ENCODE measurements at places on chromosomes 12 and 14.

DNA sequence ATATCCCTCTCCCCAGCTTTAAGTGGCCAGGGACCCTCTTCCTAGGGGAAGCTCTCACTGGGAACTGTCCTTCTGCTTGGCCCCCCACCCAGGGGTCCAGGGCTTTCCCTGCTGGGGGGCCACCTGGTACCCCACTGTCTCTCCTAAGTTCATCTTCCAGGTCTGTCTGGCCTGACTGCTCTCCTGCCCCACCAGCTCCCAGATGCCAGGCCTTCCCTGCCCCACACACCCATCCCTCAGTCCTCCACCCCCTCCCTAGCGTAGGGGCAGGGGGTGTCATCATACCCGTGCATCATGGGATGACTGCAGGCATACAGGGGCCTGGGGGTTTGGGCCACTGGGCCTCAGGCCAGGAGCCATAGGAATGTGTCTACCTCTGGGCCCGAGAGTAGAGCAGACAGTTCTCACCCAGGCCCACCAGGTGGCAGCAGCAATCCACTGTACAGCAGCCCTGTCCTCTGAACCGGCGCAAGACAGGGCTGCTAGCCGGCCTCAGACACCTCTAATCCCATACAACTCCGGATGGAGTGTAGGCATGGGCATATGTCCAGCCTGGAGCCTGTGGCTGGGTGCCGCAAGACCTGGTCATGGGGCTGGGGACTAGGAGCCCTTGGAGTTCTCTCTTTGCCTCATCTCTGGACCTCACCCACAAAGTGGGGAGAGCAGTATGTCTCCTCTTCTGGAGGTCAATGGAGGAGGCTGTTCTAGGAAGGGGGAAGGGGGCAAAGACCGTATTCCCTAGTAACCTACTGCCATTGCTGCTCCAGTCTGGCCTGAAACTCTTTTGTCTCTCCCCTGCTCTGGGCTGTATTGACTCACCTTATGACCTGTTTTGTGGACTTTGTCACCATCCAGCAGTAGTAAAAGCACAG lies 10.0 kb upstream of the SMARCD1 start:
- DNase-seq, result peak; percentile 94

DNA sequence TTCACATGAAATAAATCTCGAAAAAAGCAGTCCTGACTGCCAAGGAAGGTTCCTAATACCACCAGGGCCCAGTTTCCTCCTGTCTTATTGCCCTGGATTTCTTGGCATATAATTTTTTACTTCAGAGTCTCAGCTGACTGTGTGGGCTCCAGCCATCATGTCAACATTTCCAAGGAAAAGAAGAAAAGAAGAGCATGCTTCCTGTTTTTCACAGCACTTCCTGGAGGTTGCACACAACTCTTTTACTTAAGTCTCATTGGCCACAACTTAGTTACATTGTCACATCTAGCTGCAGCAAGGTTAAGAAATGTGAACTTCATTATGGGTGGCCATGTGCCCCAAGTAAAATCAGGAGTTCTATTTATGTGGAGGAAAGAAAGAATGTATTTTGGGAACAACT lies 24.3 kb downstream of the DACT1 start:
- no peak for DNase-seq

DNA sequence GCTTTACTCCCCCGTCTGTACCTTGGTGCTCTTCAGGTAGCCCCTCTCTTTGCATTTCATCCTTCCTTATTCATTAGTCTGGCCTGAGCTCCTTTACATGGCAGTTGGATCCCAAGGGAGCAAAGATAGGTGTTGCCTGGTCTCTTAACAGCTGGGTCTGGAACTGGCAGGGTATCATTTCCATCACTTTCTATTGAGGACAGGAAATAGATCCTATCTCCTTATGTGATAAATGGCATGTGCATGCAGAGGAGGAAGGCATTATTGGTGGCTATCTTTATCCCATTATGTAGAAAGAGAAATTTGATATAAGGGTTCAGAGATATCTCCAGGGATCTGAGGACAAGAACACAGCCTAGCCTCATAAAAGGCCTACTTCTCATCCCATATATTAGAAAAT lies 54.6 kb upstream of the OAS1 start:
- DNase-seq, result no peak

DNA sequence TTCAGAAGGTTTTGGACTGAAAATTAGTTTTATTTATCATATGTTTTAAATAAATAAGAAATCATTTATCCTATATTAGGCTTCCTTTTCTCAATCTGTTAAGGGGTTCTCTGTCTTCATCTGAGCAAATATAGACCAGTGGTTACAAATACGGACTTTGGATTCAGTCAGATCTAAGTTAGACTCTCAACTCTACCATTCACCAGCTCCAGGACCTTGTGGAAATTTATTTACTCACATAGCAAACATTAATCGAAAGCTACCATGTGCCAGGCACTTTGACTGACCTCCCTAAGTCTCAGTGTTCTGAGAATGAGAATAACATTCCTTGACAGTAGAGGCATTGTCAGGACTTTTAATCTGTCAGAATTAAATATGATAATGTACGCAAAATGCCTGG lies 22.3 kb downstream of the KCNK10 start:
- DNase-seq, result no peak

GRCh38 chr14:50666772-50667683 lies 1.1 kb downstream of the SAV1 start:
- DNase-seq, result peak; percentile 50

DNA sequence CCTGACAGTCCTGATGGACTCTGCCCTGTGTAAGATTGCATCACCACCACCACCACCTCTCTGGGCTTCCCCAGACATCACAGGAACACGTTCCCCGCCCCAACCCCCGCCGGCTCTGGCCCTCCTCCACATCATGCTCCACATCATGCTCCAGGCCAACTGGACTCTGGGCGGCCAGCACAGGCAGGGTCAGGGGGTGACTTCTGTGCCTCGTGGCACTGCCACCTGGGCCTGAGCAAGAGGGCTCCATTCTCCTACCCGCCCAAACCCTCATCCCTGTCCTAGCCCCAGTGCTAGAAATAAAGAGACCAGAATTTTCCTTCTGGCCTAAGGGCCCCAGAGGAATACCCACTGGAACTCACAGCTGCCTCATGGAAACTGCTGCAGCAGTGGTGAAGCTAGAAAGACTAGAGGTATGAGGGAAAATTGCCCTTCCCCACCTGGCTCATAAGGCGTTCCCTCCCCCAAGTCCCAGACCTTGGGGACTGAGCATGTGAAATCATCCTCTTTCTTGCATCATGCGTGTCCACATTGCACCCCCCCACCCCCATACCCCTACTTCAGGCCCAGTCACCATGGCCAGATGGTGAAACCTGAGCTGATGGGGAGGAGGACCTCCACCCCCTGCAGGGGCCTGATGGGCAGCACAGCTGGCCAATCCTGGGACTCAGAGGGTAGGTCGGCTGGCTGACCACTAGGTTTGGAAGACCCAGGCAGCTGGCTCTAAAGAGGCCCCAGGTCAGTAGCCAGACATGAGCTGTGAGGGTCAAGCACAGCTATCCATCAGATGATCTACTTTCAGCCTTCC lies at the start of gene INHBE:
INHBE (plus strand) TSS at position 742 of the 808 bp plus-strand sequence. CDS start 230 bp downstream, outside the sequence.
- no peak for DNase-seq

GRCh38 chr12:120060196-120060595 lies 56.4 kb downstream of the RAB35 start:
- no peak for DNase-seq

- no peak for DNase-seq
These were observed 113.0 kb downstream of the DYRK2 start for GRCh38 chr12:67761566-67761965.

- DNase-seq, result no peak
These were observed 22.4 kb downstream of the SOCS2 start for GRCh38 chr12:93594766-93595311.

DNA sequence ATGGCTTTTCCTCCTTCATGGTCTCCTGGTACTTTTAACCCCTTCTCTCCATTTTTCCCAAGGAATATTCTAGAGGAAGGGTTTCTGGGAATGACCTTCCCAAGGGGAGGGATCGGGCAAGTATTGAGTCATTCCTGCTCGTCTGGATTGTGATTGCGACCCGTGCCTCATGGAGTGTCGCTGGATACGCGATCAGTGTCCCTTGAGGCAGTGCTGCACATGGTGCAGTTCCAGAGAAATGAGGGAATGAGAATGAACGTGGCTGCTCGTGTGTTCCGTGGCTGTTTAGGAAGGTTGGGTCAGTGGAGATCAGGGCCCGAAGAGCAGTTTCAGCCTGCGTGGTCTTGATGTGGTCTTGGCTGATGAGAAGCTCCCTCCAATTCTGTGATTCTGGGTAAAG lies 234.4 kb downstream of the CACNA1C start:
- DNase-seq, result no peak

GRCh38 chr12:68483592-68484383 lies 126.9 kb upstream of the RAP1B start:
- DNase-seq, result no peak

DNA sequence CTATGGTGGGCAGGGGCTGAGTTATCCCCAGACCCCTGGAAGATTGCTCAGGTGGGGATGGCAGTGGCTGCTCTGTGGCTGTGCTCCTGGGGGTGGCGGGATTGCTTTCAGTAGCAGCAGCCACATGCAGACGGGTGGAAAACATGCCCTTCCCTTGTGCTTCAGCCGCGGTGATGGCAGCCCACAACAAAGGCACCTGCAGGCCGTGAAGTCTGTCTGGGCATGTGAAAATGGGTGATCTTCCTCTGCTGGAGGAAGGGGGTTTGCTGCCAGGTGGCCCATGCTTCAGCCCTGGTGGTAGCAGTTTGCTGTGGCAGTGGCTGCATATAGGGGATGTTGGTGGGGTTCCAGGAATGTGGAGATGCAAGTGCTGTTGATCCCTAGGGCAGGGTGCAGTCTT lies 326.2 kb upstream of the RGS6 start:
- DNase-seq, result no peak
